ENCODE measurements at places on chromosomes 2 and 18.

GRCh38 chr2:128782411-128783192 lies 463.9 kb upstream of the HS6ST1 start:
- no peak for DNase-seq

GRCh38 chr18:13437796-13438506 lies 219.4 kb downstream of the LDLRAD4 start:
- DNase-seq: peak; percentile 37

DNA sequence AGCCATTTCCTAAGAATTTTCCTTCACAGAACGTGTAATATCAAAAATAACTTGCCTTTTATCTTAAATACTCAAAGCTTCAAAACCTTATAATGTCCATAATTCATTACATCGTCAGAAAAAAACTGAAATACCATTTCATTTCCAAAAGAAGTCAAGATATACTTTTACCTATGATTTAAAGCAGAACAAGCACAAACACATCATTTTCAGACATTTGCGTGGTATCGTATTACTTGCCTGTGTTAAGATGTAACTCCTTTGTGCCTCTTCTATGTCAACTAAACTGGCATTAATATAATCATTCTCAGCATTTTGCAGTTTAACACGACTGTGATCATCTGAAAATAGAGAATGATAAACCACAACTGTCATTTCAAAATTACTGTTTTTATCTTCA lies 47.5 kb downstream of the PTPN2 start:
- no peak for DNase-seq

GRCh38 chr18:63848159-63848558 lies 39.3 kb upstream of the SERPINB2 start:
- no peak for DNase-seq

GRCh38 chr2:108971661-108972566 lies 17.1 kb downstream of the EDAR start:
- DNase-seq: no peak

- no peak for DNase-seq
Measured at GRCh38 chr2:222672068-222672401, 577 bp downstream of the MOGAT1 start.

DNA sequence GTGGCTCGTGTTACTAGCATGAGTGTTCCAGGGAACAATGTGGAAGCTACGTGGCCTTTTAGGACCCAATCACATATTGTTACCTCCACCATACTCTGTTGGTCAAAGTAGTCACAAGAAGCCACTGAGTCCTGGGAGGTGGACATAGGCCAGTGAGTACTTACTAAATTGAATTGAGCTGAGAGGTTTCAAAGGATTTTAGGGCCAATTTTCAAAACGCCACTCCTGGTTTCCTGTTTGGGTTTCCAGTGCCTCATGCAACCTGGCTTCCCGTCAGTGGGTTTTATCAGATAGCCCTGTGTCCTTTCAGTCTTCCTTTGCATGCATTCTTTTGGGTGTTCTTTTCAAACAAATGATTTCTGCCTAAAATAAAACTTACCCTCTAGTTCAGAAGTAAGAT lies 56.3 kb downstream of the FBLN7 start:
- DNase-seq: no peak

Measured in stimulated activated CD4-positive, alpha-beta T cell treated with anti-CD3 and anti-CD28 coated beads, Interleukin-12 subunit alpha, Interleukin-12 subunit beta, amount 100 ng/mL, for 24 hours (primary cell).